Memory B cell (primary cell): ENCODE measurements at places on chromosomes 5 and 9.

- DNase-seq: no peak
These were observed 170.0 kb downstream of the AUH start for GRCh38 chr9:91191411-91192380.

DNA sequence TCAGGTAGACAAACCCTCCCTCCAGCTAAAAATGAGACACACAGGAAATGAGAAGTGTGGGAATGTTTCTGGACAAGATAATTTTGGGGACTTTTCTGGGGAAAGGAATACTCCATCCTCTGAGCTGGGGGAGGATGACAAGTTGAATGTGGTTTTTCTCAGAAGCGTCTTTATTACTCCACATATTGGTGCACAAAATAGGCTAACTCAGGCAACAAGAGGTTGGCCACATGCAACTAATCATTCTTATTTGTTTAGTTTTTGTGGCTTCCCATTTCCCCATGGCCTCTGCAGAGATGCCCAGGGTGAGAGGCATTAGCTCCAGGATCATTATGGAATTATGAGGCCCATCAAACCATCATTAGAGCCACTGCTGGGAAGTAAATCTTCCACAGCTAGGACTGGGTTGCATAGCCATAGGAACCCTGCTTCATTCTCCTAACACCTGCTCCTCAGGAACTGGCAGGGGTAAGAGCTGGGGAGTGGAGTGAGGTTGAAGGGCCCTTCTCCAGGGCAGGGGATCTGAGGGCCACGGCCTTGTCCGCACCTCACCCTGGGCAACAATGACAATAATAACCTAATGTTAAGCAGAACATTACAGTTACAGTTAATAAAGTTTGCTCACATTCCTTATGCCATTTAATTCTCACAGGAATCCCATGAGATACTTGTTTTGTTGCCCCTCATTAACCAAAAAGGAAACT is 9.3 kb upstream of the SIL1 start:
- DNase-seq: no peak

- DNase-seq: no peak
These were observed 94.0 kb upstream of the RAPGEF1 start for GRCh38 chr9:131833906-131834305.

DNA sequence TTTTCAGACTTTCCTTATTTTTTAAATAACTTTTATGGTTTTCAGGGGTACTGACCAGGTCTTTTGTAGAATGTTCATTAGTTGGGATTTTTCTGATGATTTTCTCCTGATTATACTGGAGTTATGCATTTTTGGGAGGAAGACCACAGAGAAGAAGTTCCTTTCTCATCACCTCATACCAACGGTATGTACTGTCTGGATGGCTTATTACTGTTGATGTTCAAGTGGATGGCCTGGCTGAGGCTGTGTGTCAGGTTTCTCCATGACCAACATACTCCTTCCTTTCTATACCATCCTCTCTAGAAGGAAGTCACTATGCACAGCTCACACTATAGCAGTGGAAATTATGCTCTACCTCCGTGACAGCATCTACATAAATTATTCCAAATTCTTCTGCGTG is 71.1 kb upstream of the NR3C1 start:
- DNase-seq: no peak

GRCh38 chr9:84296146-84296843 is 44.3 kb downstream of the SLC28A3 start:
- DNase-seq: no peak

DNA sequence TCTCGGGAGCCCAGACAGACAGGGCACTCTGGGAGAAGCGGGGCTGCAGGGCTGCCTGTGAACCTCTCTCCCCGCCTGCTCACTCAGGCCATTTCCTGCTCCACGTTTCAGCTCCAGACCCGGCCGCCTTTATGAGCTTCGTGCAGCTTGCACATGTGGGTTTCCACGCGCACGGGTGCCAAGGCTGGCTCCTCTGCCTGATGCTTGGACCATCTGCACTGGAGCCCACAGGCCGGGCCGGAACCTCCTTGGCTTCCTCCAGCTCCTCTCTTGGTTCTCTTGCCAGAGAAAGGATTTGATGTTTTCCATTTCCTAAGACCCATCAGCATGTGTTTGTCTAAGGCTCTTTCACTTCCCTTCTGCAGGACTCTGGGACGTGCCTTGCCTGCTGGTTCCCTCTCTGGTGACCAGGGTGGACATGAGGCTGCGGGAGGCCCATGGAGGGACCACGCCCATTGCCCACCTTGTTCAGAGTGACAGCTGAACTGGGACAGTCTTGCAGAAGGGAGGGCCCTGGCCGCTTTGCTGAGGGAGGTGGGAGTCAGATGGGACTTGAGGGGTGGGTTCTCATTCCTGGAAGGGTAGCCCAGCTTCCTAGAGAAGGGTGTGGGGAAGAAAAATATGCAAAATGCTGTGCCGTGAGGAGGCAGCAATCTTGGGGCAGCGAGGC is 23.3 kb upstream of the COL5A1 start:
- no peak for DNase-seq
